ENCODE measurements at places on chromosomes 16 and 17.

DNA sequence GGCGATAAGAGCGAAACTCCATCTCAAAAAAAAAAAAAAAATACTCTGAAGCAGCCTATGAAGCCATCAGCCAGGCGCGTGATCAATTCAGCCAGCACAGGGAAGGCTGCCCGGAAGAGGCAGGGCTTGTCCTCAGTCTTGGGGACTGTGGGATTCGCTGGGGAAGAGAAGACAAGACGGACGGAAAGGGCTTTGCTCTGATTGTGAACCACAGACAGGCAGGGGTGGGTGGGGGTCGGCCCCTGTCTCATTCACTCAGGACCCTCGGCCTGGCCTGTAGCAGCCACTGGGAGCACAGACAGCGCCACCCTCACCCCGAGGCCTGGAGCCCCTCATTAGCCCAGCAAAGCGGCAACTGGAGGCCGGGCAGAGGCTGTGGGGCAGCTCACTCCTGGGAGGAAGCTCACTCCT is 37.2 kb downstream of the ABR start:
- DNase-seq: no peak

DNA sequence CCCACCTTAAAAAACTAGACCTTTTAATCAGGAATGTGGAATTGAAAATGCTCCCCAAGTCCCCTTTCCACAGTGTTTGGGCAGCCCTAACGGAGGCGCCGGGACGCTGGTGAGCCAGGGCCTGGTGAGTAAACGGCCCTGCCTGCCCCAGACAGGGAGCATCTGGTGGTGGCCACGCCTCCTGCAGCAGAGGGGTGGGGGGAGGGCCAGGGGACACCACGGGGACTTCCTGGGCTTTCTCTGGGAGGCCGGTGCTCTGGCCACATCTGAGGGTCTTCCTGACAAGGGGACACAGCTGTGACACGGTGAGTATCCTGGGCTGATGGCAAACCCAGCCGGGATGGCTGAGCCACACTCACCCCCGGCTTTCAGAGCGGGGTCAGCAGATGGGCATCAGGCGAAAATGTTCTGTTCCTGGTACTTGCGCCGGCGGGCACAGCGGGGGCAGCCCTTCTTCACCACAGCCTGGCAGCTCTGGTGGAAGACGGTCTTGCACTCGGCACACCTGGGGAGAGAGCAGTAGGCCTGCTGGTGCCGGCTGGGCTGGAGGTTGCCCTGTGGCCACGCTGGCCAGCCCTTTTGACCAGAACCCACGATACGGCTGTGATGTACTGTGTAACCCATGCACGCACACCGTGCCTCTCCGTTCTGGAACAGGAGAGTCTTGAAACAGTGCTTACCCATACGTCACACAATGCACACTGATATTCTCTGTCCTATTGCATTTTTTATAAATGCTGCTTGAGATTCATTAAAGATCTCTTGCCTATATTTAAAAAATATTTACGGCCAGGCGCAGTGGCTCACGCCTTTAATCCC is 5.0 kb upstream of the ARHGAP27 start:
- no peak for DNase-seq

GRCh38 chr17:41547921-41548843 is 20.1 kb upstream of the KRT19 start:
- peak; percentile 49 for DNase-seq

- DNase-seq: peak; percentile 9
Observed at GRCh38 chr17:35433075-35433894, 985 bp upstream of the SLFN12 start.

GRCh38 chr16:78552716-78553115 is 453.3 kb downstream of the WWOX start:
- DNase-seq: no peak

GRCh38 chr16:7373776-7374175 is 41.1 kb downstream of the RBFOX1 start:
- DNase-seq: no peak

DNA sequence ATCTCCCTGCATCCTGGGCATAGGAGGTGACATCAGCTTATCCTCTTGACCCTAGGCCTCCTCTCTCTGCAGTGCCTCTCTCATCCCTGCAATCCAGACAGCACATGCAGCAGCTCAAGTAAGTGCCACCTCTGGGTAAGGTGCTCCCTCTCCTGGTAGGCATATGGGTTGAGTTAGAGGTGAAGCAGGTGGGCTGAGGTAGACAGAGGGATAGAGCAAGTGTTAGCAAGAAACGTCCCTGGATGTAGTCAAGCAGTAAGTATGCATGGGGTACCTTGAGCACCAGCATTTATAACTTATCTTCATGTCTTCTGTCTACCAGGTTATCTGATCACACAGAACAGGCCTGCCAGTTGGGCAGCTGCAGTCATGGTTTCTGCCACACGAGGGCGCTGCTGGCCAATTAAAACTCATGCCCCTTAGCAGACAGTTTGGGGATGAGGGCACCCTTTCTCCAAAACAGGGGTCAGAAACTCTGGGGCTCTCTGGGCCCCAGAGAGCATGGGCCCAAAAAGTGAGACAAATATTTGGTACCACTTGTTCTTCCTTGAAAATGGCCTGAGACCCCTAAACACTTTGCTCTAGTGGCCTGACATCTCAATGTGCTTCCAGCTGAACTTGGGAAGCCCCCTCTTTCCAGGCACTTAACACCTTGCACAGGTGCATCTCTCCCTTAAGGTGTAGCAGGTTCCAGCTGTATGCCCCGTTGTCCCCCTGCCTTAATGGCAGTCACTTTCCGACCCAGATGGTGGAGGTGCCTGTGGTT is 59.8 kb downstream of the NEUROD2 start:
- DNase-seq: peak; percentile 52

DNA sequence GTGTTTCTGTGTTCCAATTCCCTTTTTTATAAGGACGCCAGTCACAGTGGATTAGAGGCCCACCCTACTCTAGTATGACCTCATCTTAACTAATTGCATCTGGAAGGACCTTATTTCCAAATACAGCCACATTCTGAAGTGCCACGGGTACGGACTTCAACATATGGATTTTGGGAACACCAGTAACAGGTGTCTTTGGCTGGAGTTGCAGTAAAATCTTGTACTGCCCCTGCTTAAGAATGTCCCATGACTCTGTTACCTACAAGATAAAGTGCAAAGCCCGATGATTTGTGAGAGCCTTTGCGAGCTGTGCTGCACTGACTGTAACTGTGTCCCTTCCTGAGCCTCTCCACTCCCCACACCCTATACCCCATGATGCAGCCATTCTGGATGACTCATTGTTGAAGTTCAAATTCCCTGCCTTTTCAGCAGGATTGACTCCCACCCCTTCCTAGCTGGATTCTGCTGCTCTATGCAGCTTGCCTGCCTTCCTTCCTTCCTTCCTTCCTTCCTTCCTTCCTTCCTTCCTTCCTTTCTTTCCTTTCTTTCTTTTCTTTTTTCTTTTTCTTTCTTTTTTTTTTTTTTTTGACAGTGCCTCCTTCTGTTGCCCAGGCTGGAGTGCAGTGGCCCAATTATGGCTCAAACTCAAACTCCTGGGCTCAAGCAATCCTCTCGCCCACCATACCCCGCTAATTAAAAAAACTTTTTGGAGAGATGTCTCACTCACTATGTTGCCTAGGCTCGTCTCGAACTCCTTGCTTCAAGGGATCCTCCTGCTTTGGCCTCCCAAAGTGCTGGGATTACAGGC is 2.1 kb downstream of the HCRT start:
- no peak for DNase-seq

GRCh38 chr16:66240631-66241395 is 125.7 kb upstream of the CDH5 start:
- no peak for DNase-seq

GRCh38 chr17:72660274-72661115 is 432.0 kb downstream of the SLC39A11 start:
- no peak for DNase-seq

DNA sequence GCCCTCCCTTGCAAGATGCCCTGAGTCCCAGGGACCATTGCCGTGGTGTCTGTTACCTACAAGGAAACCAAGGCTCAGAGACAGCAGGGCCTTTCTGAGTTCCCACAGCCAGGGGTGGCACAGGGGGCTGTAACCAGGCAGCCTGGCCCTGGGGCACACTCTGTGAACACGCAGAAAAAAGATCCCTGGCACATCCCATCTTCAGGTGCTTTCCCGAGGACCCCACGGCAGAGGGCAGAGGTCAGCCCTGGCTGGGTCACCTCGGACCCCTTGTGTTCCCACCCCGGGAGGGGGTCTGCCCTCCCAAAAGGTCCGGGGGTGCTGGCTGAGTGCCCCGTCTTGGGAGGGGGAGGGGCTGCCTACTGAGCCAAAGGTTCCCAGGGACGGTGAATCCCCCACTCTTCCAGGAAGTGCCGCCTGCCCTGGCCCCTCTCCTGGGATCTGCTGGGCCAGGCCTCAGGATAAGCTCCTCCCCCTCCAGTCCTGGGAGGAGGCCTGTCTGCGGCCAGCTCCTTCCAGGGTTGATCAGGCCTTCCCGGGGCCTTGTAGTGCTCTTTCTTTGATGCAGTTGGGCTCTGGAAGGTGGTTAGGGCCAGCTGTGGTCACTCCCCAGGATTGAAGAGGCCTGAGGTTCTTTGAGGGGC is 8.1 kb downstream of the GLIS2 start:
- no peak for DNase-seq

- DNase-seq: no peak
Observed at GRCh38 chr17:53909802-53910201, 87.1 kb downstream of the KIF2B start.

- no peak for DNase-seq
Observed at GRCh38 chr16:22174642-22175041, 12.3 kb downstream of the SDR42E2 start.

GRCh38 chr16:56477096-56477878 is 25.9 kb downstream of the OGFOD1 start:
- DNase-seq: no peak

GRCh38 chr17:45895304-45895968 is 1.1 kb downstream of the MAPT start:
- no peak for DNase-seq

DNA sequence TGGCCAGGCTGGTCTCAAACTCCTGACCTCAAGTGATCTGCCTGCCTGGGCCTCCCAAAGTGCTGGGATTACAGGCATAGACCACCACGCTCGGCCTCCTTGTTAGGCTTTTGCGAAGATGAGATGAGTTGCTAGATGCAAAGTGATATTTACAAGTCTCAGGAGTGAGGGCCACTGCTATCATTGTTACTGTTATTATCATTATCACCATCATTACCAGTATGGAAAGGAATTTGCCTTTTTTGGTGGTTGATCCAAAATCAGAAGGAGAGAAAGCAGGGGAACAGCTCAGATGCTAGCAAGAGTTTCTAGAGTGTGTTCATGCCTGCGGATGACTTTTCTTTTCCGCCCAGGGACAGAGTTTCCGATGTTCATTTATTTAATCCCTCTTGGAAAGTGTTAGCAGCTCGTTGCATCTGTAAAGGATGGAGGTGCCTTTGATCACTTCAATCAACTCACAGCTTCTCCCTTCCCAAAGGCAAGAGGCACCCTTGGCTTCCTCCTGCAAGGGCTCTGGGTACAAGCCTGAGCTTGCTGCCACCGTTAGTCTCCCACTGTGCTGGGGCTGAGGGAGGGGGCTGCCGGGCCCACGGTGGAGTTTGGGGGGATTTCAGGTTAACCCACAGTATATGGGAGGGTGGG is 21.6 kb downstream of the ITPRIPL2 start:
- no peak for DNase-seq

- no peak for DNase-seq
Observed at GRCh38 chr17:71361656-71362450, 759.0 kb upstream of the SOX9 start.

DNA sequence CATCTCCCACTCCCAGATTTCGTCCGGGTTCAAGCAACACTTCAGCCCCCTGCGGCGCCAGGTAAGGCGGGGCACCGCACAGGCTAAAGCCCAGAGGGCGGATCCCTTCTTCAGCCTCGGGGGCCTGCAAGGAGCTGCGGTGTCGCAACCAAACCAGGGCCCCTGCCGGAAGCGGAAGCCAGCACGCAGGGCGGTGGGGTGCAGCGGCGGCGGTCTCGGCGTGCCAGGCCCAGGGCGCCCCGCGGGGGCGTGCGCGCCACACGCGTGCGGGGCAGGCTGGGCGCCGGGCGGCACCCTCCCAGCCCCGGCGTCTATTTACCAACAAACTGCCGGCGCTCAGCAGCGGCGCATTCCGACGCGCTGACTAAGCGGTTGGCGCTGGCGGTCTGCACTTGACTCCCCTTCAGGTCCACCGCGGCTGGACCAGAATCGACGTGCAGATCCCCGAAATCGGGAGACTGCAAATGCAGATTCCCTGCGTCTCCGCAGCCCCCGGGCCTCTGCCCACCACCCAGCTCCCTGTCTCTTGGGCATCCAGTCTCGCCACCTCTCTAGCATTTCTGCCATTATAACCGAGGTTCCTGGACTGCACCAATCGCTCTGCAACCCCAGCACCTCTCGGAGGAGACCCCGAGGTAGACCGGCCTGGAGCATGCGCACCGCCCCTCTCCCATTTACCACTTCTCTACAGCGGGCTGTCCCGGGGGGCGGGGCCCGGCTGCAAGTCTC is 421 bp upstream of the DLX4 start:
- peak; percentile 38 for DNase-seq

DNA sequence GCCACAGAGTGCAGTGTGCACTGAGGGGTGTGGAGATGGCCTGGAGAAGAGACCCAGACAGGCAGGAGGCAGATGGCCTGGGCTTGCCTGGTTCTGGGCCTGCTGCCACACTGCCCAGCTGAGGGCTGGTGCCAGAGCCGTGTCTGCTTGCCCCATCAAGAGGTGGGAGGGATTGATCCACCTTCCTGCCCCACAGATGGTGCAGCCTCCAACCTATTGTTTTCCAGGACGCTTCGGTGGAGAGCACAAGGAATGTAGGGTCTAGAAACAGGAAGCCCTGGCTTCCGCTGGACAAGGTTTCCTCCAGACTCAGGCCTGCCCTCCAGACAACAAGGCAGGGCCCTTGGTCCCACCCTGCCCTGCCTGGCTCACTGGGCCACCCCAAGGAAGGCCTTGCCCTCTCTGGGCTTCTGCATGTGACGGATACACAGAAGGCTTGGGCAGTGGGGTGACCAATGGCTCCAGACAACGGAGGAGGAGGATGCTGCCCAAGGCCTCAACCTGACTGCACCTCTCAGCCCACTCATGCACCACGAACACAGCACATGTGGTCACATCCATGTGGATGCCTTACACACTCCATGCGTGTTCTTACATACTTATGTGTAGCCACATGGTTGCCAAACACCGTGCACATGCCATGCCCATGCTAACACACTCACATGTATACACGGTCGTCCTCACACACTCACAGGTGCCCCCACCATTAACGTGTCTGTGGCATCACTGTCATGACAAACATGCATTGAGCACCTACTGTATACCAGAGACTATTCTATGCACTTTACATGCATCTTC is 6.5 kb upstream of the CDH5 start:
- DNase-seq: no peak
